Activated CD8-positive, alpha-beta memory T cell treated with anti-CD3 and anti-CD28 coated beads, Interleukin-2, amount 10 ng/mL, durations not matched to agents 7 days and 5 days (primary cell): ENCODE measurements at places on chromosomes 7 and 10. TPM values are rescaled to one million over a fixed set of nuclear protein-coding genes. Genes with fewer than 3 reads are reported as not detected.
A peak's percentile ranks its signal among the peaks of the same experiment; 100 is the strongest.

DNA sequence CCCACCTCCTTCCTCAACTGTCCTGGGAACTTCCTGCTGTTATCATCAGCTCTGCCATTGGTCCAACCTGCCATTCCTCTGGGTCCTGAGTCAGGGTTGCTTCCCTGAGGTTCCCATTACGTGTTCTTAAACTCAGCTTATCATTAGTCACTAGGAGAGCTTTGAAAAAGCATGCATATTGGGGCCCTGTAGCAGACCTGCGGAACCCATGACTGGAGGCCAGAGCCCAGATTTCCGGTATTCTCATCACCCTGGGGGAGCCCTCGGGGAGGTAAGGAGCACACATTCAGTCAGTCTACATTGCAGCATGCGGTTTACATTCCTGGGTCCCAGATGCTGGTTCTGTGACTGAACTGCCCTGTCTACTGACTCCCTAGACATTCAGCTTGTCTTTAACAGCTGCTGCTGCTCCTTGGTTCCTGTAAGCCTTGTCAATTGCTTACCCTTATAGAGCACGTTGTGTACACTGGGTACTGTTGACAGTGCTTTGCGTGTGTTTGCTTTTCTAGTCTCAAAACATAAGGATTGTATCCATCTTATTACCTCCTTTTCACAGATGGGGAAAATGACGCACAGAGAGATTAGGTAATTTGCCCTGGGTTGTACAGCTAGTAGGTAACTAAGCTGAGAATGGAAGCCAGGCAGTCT, 12.8 kb downstream of the CDHR3 start:
- no peaks in the 10 kb centered on the region for H3K36me3 ChIP-seq
- no peak for DNase-seq
- H3K4me1 ChIP-seq, result no peaks in the 10 kb centered on the region
- H3K27me3 ChIP-seq, result peaks cover 14% of the 10 kb centered on the region

Gene HOXA7
- not detected for total RNA-seq

GRCh38 chr10:96986200-96986856, 154.2 kb downstream of the LCOR start:
- DNase-seq, result no peak
- no peak overlapping the region for H3K27ac ChIP-seq
- no peak overlapping the region for H3K4me3 ChIP-seq
- H3K36me3 ChIP-seq, result peaks cover 7% of the 10 kb centered on the region
- H3K27me3 ChIP-seq, result no peaks in the 10 kb centered on the region

Gene SEMA4G
- 0.26 TPM for total RNA-seq

Gene SERPINE1
- total RNA-seq, result 1.2 TPM

Gene CCDC136
- total RNA-seq, result 4.4 TPM

Gene ADAM8
- total RNA-seq, result 173 TPM

Gene GARS1
- total RNA-seq, result 203 TPM

- DNase-seq, result no peak
- no peaks in the 10 kb centered on the region for H3K36me3 ChIP-seq
- H3K27ac ChIP-seq, result no peak overlapping the region
- no peaks in the 10 kb centered on the region for H3K27me3 ChIP-seq
- H3K4me1 ChIP-seq, result no peaks in the 10 kb centered on the region
- H3K4me3 ChIP-seq, result no peak overlapping the region
Measured at GRCh38 chr10:107894516-107894915, 730.0 kb upstream of the SORCS1 start.

Gene IL6
- 0.66 TPM for total RNA-seq

Gene FAM221A
- 6.1 TPM for total RNA-seq

Gene PHYHIPL
- not detected for total RNA-seq

- H3K4me1 ChIP-seq, result peaks cover 12% of the 10 kb centered on the region
- no peak overlapping the region for H3K27ac ChIP-seq
- no peaks in the 10 kb centered on the region for H3K27me3 ChIP-seq
- H3K36me3 ChIP-seq, result peaks cover 19% of the 10 kb centered on the region
Measured at GRCh38 chr10:50552308-50552707, 71.4 kb downstream of the SGMS1 start.

DNA sequence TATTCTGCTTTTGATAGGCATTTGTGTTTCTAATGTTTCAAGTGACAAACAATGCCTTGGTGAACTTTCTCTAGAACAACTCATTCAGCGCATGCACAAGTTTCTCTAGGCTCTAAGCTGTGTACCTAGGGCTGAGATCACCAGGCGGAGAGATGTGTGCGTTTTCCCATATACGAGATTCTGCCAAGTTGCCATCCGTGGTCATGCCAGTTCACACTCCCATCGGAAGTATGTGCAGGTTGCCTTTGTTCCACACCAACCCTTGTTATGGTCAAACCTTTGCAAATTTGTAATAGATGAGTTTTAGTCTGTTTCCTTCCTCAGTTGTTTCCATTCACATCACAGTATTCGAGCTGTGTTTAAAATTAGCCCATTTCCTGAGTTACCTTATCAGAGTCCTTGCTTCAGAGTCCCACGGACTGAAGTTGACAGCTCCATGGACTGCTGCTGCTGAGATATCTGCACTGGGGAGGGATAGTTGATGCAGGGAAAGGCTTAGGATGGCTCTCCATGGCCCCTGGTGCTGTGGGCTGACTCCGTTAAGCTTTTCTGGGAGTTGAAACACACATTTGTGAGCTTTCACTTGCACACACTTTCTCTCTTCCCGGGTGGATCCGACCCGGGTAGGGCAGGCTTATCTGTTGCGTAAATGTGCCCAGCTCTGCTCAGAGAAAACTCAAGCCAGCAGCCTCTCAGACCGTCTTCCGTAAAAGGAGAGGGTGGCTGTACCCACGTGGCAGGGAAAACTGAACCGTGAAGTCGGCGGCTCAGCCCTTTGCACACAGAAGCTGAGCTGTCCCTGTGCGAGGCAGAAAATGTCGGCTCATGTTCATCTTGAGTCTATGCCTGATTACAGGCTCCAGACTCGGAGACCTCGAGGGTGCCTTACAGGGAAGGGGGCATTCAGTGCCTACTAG, 49.4 kb downstream of the HK1 start:
- peaks cover 13% of the 10 kb centered on the region for H3K36me3 ChIP-seq
- H3K4me3 ChIP-seq, result peak overlapping the region; percentile 43
- no peaks in the 10 kb centered on the region for H3K27me3 ChIP-seq
- peaks cover 38% of the 10 kb centered on the region for H3K4me1 ChIP-seq
